ENCODE measurements at places on chromosomes 3 and 15.

DNA sequence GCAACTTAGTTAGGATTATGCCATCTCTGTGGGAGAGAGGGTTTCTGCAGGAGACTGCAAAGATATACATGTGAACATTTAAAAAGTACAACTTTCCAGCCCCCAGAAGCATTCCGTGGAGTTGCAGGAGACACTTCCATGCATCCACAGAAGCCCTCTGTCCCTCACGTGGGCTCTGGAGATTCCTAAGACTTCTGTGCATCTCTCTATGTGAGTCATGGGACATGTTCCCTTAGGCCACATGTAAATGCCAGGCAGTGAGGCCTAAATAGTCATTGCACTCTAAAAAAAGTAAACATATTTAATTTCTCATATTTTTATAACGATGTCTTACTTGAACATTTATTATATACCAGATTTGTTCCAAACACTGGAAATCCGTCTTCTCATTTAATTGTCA lies 126.5 kb upstream of the ROPN1 start:
- no peak for DNase-seq

DNA sequence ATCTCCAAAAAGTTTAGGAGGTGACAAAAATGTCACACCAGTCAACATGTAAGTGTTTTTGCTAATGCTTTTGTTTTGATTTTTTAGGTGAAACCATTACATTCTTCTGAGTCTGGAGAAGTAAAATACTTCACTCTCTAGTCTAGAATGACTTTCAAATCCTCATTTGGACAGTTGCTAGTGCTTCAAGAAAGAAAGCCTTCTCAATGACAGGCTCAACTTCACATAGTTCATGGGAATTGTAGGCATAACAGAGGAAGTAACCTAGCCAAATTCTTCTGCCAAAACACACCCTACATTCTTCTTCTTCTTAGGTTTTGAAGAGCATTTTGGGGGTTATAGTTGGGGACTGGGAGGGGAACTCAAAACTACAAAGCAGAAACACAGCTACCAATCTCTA lies 29.4 kb upstream of the HEG1 start:
- DNase-seq, result no peak

GRCh38 chr3:72728329-72728889 lies 119.8 kb downstream of the SHQ1 start:
- no peak for DNase-seq

GRCh38 chr3:117657278-117657677 lies 947.7 kb downstream of the TUSC7 start:
- DNase-seq, result no peak

DNA sequence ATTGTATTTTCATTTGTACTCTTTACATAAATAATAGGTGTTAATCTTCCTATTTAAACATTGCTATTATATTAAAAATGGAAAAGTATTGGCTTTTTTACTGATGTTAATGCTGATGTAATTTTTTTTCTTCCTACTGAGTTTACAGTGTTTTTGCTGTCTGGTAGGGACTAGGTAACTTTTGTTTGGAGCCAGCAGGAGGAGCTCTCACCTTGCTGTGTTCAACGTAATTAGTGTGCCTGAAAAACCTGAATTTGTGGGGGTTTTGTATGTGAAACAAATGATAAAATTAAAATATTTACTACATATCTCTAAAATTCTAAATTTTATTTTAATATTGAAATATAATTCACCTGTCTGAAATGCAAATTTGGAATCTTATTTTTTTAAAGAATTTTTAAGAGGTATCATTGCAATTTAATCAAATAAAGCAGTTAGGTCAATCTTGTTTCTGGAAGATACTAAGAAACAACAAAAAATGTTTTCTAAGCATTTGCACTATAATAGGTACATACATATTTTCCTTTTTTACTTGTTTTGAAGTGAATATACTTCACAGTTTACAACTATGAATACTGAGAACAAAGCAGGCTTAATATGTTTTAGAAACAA lies 48.8 kb downstream of the EPHA6 start:
- DNase-seq, result no peak

GRCh38 chr15:50977162-50977561 lies 68.7 kb downstream of the AP4E1 start:
- DNase-seq, result no peak

- no peak for DNase-seq
These were observed at the start of gene CYFIP1 for GRCh38 chr15:22980189-22981050. TSS of gene CYFIP1 (minus strand) at chr15:22980368. CDS start at chr15:22947285, 33,083 bp downstream.

DNA sequence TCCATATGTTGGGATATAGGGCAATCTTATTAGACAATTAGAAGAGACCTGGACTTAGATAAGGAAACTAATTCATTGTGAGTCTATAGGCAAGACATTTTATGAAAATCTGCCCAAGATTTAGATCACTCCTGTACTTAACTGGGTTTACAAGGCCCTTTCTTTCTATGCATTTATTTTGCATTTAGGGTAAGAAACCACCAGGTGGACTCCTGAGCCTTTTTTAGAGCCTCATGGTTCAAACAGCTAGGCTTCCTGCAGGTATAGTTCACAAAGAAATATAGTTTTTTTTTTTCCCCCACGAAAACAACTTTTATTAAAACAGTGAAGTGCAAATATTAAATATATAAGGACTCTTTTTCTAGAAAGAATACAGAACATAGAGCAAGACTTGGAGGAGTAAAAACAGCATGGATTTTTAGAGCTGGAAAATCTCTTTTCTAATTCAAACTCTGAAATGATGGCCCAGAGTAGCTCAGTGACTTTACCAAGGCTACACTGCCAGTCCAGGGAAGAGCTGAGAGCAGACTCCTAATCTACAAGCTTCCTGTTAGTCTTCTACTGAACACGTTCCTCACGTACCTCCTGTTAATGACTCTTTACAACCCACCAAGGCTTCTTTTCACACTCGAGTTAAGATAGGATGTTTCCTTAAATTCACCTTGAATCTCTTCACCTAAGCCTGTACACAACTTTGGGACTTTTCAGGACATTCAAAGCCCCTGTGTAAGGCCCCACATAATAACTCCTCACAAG lies 400.9 kb upstream of the ATP11B start:
- no peak for DNase-seq

GRCh38 chr3:160703974-160704373 lies 27.0 kb downstream of the ARL14 start:
- DNase-seq, result no peak

DNA sequence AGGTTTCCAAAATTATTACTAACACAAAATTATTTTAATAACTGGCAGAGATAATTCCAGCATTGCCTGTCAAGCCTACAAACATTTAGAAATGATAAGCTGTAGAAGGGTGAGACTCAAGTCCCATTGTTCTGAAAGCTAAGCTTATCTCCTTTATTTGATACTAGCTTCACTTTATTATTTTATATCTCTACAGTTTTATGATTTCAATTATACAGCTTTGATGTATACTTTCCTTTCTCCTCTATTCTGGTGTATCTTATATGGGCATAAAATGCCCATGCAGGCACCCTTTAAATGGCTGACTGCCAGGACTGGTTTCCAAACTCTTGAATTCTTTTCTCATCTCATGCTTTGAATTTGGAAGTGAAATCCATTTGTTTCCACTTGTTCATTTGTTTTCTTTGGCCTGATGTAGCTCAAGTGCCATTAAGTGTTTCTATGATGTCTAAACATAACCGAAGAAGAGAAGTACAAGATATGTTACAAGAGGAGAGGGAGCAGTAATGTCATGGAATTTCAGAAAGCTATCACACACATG lies 372.1 kb upstream of the ARHGEF26 start:
- no peak for DNase-seq

- no peak for DNase-seq
These were observed 419.2 kb downstream of the ZNF385D start for GRCh38 chr3:21331857-21332256.

- DNase-seq, result no peak
These were observed 34.4 kb downstream of the SYNM start for GRCh38 chr15:99139276-99139675.

DNA sequence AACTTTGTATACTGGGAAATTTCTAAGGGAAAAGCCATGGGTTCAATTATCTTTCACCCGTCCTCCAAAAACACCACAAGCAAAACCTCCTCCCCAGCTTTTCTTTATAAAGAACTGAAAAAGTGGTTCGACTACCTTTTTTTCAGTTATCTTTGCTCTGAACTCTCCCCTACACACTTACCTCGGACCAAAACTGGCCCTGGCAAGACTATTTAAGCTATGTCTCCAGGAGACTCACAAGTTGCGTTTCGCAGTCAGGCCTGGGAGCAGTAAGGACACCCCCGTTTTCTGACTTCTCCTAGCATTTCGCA lies 645 bp downstream of the COPS2 start:
- no peak for DNase-seq

- DNase-seq, result no peak
These were observed 1.9 kb downstream of the NFKBIZ start for GRCh38 chr3:101851072-101851770.

GRCh38 chr3:2526926-2527325 lies 428.3 kb downstream of the CNTN4 start:
- no peak for DNase-seq

DNA sequence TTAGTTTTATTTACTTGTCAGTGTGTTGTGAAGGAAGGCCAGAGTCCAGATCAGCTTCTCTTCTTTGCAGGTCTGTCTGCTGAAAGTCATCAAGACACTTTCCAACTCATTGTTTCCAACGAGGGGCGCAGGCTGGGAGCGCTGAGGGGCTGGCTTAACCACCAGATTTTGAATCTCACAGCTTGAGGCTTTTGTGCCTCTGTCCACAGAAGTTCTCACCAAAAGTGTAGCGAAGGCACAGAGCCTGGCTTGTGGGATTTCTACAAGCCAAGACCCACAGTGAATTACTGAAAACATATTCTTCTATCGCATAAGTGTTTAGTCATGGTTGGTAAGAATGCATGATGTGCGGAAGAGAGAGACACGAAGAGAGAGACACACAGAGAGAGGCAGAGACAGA lies 35.2 kb downstream of the BHLHE40 start:
- DNase-seq, result no peak

- no peak for DNase-seq
These were observed 60.0 kb upstream of the TRPC1 start for GRCh38 chr3:142663865-142664264.

DNA sequence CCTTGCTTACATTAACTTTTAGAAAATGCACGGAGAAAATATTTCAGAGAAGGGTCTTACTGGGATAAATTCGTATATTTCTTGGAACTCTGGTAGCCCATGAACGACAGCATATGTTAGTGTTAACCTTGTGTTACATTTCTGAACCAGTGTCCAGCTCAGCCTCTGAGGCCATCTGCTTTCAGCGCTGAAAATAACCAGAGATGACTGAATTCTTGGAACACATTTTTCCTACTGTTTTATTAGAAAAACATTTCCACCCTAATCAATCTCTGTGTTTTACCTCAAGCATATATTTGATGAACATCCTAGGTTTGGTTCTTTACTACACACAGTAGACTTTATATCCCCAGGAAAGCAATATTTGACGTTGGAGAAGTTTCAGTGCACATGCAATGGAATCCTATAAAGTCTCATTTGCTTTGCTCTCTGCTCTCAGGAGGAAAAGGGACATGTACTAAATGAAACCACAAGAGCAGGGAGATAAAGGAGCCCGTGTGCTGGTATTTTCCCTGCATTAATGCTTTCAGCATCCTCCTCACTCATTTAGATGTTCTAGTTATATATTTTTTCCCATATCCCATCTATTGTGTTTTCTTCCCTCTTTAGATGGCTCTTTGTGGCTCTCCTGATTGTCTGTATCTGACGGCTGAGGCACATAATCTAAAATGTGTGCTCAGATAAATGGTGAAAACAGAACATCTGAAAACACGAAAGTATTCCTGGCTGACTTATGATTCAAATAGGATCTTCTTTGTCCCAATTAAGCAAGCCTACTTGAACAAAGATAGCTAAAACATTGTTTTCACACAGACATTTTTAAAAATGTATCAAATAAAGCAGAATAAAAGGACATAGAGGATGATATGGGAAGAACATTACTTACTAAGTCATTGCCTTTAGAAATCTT lies 151.7 kb upstream of the KCNMB2 start:
- no peak for DNase-seq

GRCh38 chr3:71461114-71461513 lies 122.4 kb downstream of the FOXP1 start:
- DNase-seq, result no peak

GRCh38 chr15:91879158-91879557 lies 25.6 kb downstream of the SLCO3A1 start:
- no peak for DNase-seq

GRCh38 chr3:116386168-116386567 lies 59.1 kb downstream of the LSAMP start:
- no peak for DNase-seq

DNA sequence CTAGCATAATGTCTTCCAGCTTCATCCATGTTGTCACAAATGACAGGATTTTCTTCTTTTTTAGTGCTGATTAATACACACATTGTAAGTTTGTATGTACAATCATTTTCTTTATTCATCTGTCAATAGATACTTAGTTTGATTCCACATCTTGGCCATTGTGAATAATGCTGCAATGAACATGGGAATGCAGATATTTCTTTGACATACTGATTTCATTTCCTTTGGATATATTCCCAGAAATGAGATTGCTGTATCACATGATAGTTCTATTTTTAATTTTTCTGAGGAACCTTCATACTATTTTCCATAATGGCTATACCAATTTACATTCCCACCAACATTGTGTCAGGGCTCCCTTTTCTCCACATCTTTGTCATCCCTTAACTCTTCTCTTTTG lies 117.9 kb downstream of the MEIS2 start:
- DNase-seq, result no peak

GRCh38 chr3:95151590-95151989 lies 1088.7 kb downstream of the NSUN3 start:
- DNase-seq, result no peak

DNA sequence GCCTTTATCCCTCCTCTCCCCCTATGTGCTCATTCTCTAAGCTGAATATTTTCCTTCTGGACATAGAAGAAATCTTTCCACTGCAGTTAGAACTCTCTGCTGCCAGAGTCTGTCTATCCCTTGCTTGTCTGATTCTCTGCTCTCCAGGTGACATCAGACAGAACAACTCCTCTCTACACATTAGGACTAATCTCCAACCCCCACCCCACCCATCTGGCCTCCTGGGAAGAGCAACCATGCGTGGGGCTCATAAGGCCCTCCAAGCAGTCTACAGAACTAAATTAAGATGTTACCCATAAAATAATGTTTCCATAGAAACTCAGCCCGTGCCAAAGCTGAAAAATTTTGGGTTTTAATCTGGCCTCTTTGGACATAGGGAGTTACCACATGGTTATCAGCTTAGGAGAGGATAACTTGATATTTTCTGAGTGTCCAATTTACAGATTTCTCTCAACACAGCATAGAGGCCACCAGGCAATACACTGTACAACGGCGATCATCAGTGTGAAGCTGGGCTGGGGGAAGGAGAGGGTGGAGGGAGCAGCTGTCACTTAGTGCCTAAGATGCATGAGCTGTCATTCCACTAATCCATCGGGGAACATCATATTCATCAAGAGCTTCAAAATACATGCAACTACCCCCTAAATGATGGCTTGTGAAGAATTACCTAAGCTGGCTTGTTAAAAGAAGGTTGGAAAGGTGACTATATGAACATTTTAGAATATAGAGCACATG lies 199.4 kb downstream of the CLSTN2 start:
- no peak for DNase-seq
